ENCODE measurements at places on chromosomes 2 and 18.

GRCh38 chr2:108535357-108535631, 1.0 kb downstream of the LIMS1 start:
- no peak for DNase-seq

GRCh38 chr2:205868053-205868452, 185.8 kb downstream of the NRP2 start:
- no peak for DNase-seq

DNA sequence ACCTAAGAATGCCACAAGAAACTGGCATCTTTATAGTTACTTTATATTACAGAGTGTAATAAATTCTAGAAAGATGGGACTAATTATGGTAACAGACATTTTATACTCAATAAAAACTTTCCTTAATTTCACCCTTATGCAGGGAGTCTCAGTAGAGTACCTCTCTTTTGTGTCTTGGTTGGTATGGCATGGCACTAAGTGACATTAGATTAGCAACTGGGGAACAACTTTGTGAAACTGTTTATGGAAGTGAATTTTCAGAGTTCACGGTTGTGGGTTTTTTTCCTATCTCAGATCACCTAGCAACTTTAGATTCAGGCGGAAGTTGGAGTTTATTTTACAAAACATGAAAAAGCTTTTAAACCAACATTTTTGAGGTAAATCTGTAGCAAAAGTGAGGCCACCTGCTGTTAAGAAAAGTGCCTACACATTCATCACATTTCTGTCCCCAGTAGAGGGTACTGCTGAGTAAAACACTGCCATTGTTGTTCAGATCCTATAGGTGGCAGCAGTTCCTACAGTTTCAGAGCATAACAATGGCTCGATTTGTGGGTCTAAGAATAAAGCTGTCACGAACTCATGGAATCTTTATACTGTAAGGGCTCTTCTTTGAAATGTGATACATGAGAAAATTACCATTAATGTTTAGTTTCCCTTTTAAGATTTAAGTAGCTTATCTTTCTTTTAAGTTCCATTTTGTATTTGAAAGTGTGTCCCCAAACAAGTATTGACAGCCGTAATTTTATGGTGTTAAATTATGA, 117.6 kb downstream of the CAMKMT start:
- peak; percentile 24 for DNase-seq

DNA sequence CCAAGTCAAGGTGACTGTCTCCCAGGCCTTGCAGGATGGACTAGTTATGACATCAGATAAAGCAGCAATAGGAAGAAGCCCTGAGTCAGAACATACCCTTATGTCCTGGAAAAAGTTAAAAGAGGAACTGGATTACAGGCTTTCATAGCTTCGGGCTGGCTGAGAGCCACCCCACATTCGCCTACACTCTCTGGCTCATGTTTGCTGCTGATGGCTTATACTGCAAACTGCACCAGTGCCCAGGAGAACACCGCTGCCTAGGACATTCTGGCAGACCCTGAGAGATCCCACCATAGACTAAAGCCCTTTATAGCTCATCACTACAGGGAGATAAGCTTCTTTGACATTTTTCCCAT, 20.3 kb downstream of the SLC8A1 start:
- DNase-seq: no peak

DNA sequence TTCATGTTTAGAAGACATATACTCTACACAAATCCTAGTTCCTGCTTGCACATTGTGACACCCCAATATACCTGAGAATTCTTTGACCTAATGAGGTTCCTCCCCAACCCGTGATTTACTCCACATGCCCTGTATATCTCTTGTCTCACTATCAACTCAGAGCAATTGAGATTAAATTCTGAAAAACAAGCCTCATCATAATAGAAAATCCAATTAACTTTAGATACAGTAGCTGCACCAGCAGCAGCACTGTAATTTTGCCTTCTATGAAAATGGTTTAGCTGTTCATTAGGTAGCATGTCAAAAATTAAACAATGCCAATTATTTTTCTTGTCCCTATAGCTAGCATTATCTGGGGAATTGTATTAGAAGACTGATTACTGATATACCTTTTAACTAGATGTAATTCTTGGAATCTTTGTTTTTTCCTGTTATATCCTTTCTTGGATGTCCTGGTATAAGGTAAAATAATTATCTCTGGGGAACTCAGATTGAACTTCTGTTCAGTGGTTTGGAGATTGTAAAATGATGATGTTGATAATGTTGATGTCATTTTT, 218.9 kb upstream of the TANK start:
- DNase-seq: no peak

DNA sequence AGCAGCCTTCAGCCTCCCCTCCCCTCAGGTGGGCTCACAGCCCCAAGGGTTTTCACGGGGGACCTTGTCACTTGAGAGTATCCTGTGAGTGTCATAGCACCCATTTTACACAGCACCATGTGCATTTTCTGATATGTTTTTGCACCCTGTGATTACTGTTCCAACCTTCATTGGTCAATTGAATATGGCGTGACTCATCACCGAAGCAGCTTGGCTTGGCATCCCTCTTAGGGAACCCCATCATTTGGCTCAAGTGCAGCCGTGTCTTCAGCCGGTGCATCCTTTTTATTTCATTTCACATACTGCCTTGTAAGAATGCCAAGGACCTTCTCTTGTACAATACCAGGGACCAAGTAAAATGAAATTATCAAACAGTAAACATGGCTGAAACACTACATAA, 57.6 kb downstream of the NPAS2 start:
- DNase-seq: no peak

DNA sequence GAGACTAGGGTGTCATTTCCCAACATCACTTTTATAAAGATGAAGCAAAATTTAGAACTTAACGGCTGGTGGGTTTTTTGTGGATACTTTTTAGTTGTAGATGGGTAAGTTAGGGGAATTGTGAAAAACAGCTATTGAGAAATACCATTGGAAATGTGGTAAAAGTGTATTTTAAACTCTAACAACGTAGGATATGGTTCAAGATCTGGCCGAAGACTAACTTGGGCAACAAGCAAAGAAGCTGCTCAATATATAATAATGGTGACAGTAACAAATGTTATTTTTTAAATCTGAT, 1.6 kb downstream of the DNAH7 start:
- DNase-seq: no peak

GRCh38 chr18:36191711-36192110, 4.4 kb downstream of the MOCOS start:
- no peak for DNase-seq

- DNase-seq: no peak
Observed at GRCh38 chr2:142777742-142778141, 99.7 kb upstream of the KYNU start.

GRCh38 chr2:240629619-240629967, 4.3 kb downstream of the GPR35 start:
- DNase-seq: no peak

DNA sequence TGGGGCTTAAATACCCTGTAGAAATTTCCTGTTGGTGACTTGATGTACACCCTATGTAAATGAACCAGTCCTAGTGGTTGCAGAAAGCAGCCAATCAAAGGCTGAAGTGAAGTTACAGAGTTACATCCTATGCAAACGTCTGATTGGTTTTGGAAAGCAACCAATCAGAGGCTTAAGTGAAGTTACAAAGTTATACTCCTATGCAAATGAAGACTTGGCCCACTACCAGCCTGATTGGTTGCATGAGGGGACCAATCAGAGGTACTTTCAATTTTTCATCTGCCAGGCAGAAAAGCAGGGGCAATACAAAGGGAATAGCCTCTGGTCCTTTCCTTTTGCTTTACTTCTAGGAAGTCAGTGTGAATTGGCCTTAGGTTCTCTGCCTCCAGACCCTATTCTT, 13.6 kb upstream of the ZNF397 start:
- peak; percentile 37 for DNase-seq

GRCh38 chr2:10245661-10246060, 57.0 kb upstream of the HPCAL1 start:
- no peak for DNase-seq

- no peak for DNase-seq
Observed at GRCh38 chr18:48409591-48410094, 460 bp upstream of the ZBTB7C start.

DNA sequence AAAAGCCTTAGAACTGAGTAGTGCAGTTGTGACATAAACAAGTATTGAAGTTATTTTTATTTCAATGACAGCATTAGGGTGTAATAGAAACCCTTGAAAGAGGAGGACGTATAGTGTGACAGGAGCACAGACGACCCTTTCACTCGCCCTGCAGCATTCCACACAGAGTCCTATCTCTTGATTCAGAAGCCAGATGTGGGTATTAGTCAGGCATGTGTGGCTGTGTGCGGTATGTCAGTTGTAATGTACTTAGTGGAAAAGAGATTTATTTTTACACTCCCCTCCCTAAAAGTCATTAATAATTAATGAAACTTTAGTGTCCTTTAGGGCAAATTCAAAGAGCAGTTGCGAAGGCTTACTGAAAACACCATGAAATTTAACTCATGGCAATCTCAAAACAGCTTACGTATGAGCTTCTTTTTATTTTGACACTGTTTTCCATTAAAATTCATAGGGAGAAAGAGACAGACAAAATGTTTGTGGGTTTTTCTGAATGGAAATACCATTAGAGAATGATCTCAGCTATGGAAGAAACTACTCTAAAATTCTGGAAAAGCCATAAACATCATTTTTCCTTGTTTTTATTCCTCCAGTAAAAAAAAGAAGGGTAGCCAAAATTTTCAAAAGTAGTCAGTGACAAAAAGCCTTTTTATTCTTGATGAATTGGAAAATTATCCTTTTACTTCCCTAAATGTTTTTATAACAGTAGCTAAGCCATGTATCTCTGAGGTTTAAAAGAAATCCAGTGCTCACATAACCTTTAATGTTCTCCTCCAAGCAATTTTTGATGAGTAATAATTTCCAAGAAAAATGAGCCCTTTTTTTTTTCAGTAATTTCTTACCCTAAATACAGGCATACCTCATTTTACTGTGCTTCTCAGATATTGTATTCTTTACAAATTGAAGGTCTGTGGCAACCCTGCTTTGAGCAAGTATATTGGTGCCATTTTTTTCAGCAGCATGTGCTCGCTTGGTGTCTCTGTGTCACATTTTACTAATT, 84.0 kb upstream of the DSEL start:
- no peak for DNase-seq

- no peak for DNase-seq
Observed at GRCh38 chr2:145351864-145352425, 832.0 kb upstream of the ZEB2 start.

DNA sequence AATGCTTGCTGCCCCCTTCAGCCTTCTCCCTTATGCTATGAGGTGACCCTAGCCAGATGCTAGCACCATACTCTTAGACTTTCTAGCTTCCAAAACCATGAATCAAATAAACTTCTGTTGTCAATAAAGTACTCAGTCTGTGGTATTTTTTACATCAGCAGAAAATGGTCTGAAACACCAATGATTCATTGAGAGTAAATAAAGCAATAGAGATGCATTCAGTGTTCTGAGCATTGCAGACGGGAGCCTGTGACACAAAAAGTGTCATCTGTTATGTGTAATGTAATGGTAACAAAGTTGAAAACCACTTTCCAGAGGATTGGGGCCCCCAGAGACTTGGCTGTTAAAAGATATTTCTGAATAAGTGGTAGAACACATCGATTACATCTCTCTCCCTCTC, 758.0 kb upstream of the NRXN1 start:
- no peak for DNase-seq

GRCh38 chr2:143121957-143122356, 7.3 kb upstream of the ARHGAP15 start:
- no peak for DNase-seq

GRCh38 chr2:200985799-200986198, 22.3 kb upstream of the ORC2 start:
- DNase-seq: no peak

DNA sequence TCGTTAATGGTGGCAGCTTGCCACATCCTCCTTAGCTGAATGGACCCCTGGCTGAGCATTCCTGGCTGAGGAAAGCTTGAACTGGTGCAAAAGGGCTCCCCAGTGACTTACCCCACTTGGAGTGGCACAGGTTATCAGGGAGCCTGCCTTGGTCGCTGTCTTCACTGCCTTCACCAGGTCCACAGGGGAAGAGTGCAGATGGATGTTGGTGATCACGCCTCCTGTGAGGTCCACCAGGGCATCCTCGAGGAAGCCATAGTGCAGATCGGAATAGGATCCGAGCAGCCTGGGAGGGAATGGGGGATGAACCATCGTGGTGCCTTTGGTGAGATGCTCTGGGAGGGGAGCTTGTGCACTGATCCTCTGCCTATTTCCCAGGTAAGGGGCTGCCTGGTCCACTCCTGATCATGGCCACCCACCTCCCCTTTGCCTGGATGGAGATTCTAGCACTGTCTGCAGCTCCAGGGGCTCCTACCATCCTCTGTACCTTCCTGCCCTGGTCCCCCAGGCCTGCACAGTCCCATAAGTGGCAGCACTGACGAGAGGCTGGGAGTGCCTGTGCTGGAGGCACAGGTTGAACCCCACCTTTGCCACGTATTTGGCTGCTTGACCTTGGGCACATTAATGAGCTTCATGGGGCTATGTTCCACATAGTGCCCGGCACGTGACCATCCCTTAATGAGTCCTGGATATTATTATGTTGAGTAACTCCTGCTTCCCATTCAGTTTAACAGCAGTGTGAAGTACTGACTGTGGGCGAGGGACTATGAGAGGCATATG, 43.0 kb downstream of the CAPN13 start:
- no peak for DNase-seq

DNA sequence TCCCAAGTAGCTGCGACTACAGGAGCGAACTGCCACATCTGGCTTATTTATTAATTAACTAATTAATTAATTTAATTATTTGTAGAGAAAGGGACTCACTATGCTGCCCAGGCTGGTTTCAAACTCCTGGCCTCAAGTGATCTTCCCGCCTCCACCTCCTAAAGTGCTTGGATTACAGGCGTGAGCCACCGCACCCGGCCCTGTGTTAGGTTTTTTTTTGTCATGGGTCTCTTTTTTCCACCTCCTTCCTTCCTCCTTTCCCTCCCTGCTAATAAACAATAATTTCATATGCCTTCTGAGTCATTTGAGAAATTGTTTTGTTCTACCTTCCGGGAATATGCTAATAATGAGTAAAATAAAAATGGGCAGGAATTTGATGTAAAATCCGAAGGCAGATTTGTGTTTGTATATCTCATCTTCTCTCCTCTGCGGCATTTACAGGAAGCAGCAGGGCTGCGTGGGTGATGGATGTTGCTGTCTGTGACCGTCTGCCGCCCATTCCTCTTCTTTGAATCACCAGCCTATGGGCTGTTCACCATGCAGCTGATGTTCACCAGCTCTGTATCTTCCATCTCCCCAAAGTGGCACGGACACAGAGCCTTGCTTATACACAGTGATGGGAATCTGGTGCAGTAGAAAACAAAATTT, 89.9 kb downstream of the ACSL3 start:
- DNase-seq: no peak

- DNase-seq: no peak
Observed at GRCh38 chr2:5985536-5986385, 293.6 kb downstream of the SOX11 start.

DNA sequence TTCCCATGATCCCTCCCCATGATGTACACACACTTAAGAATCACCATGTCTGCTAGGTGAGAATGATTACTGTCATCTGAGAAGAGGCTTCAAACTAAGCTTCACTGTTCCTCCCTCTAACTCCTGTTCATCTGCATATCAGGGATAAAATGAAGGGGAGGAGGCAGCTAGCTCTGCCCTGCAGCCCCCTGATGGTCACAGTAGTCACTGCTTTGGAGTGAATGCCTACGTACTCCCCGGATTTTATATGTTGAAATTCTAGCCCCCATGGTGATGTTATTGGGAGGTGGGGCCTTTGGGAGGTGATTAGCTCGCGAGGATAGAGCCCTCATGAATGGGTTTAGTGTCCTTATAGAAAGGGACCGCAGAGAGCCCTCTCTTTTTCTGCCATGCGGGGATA, 156.4 kb downstream of the NCKAP5 start:
- DNase-seq: no peak
